ENCODE measurements at places on chromosomes 2 and 18.

DNA sequence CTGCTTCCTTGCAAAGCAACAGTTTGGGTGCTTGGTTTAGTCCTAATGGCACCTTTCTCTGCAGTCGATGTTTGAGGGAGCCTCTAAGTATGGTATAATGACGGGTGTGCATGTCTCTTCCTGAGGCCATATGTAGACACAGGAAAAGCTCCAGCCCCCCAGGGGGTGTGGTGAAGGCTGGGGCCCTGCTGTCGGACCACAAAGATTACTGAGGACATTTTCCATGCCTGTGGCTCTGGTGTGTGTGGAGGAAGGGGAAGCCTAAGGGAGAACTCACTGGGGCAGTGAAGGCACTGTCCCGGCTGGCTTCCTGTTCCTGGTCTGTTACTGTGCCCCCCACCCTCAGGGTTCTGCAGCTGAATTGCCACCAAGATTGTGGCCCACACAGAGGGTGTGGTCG is 187.1 kb downstream of the FHOD3 start:
- no peak for DNase-seq

DNA sequence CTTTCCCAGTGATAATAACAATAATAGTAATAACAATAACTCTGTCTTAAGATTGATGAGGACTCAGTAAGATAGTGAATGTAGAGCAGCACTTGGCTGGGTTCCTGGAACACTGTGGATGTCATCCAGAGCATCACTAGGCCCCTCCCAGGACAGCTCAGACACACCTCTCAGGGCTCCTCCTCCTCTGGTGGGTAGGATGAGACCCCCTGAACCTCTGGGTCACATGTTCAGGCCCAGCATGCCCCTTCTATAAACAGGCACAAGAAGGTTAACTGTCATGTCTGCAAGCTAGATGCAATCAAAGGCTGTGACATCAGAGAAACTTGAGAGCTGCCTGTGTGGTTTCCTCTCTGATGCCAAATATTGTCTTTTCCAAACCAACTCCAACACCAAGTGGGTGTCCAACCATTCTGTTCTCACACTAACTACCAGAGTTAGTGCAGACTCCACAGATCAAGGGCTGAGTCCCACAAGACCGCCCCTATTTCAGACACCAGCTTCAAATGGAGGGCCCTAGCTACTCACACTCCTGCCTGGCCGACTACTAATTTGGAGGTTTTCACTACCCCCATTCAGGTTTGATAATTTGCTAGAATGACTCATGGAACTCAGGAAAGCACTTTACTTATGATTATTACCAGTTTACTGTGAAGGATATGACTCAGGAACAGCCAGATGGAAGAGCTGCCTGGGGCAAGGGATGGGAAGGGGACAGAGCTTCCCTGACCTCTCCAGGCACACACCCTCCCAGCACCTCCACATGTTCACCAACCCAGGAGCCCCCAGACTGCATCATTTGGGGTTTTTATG is 46.4 kb upstream of the BZW1 start:
- no peak for DNase-seq

DNA sequence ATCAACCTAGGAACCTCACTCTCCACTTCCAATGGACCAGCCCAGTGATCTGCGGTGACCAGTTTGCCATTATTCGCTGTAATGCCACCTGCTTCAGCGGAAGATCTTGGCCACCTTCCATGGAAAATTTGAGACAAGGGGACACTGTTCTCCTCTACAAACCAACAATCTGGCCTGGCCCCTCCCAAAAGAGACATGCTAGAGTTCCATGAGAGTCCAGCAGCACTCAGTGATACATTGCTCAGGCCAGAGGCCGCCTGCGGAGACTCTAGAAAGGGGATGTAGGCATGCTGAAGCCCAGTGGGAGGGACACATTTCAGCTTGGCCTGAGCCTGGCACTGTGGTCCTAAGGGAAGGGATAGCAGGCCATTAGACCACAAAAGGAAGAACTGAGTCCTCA is 58.3 kb downstream of the COL6A3 start:
- DNase-seq: no peak

DNA sequence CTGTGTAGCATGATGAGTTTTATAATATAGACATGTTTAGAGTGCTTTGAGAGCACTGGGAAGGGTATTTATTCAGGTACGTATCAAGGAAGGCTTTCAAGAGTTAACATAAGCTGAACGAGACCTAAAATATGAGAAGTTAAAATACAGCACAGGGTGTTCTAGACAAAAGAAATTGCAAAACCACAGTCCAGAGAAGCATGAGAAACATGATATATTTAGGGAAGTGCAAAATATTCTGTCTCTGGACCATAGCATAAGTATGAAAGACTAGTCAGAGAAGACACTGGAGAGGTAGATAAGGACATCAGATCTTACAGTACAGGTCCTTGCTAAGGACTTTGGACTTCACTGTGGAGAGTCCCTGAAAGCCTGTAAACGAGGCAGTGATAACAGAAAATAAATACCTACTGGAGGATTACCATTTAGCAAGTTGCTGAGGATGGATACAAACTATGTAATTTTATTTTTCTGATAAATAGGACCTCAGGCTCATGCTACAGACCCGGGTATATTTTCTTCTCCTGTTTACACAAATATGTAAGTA is 43.7 kb downstream of the FSIP2 start:
- no peak for DNase-seq

DNA sequence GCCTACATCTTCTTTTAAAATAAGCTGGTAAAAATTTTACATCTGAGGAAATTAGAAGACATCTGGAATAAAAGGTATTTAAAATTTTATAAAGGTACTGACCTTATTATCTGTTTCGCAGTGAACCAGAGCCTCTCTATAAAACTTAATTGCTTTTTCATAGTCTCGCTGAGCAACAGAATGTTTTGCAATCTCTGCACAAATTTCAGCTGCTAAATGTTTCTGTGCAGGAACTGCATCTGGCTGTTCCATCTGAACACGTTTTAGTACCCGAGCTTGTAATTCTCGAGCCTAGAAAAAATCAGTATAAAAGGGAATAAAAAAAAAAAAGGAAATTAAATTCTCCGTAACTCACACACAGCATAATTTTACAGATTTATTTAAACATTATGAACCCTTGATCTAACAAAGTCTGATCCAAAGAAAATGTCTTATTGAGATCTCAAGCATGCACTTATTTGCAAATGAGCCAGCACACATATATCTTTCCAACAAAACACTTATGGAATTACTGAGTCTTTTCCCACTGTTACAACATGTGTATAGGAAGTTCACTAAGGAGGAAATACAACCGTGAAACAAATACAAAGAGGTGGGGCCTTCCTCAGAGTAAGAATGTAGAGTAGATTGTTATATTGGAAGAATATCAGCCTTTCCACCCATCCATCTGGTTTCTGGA is 51.8 kb downstream of the TTC21B start:
- DNase-seq: no peak

GRCh38 chr2:193690572-193690971 is 1495.8 kb upstream of the TMEFF2 start:
- no peak for DNase-seq

DNA sequence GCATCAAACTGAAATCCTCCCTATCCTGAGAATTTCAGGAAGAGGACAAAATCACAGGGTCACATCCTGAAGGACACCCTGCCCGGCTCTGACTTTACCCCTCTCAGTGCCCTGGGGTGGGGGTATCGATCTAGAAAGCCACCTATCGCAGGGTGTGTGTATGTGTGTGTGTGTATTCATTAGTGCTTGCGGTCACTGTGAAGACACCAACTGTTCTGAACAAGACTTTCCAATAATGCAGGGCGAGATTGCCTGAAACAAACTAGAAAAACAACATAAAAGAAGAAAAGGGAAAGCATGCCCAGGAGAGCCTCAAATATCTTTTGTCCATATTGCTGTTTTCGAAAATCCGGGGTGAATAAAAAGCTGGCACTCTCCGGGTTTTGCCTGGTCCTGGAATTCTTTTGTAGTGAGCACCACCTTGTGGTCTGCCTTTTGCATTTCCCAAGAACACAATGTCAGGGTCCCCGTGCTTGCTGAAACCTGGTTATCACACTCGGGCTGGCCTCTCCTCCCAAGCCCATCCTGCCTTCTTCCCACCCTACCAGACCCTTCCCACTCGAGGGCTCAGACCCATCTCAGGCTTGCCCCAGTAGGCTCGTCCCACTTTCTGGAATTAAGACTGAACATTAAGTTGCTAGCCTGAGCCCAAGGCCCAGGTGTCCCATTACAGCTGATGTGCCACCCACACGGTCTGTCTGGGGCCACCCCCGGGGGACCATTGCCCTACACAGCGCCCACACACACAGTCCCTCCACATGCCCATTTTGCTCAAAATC is 25.0 kb upstream of the COPS8 start:
- DNase-seq: peak; percentile 31

- no peak for DNase-seq
Observed at GRCh38 chr2:15749460-15750432, 158.1 kb downstream of the DDX1 start.

- no peak for DNase-seq
Observed at GRCh38 chr18:69723434-69723833, 224.2 kb downstream of the CD226 start.

DNA sequence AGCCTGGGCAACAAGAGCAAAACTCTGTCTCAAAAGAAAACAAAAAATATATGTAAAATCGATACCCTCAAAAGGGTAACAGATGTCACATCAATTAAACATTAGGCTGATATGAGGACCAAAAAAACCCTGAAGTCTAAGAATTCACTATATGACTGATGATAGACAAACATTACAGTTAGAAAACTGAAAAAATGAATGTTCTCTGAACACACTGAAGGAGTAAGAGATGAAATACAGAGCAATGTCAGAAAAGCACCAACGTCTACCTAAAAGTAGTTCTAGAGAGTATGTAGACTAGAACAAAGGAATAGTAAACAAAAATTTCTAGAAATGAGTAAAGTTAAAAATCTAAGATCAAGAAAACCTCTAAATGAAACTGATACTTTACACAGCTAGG is 81.9 kb downstream of the SLC66A3 start:
- no peak for DNase-seq

DNA sequence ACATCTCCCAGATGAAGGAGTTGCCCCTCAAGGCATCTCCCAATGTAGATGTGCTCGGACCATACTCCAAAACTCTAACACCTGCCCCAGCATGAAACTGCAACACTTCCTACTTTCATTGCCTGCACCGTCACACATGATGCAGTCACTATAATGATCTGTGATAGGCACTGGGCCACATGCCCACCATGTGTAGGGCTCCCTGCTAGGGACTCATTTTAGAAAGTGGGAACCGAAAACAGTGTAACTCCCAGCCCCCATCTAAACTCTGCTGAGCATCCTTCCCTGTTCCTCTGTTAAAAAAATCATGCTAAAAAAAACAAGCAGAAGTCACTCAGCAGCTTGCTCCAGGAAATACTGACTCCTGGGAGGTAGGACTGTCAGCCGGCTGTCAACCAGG is 496.1 kb upstream of the RAB6C start:
- DNase-seq: no peak

DNA sequence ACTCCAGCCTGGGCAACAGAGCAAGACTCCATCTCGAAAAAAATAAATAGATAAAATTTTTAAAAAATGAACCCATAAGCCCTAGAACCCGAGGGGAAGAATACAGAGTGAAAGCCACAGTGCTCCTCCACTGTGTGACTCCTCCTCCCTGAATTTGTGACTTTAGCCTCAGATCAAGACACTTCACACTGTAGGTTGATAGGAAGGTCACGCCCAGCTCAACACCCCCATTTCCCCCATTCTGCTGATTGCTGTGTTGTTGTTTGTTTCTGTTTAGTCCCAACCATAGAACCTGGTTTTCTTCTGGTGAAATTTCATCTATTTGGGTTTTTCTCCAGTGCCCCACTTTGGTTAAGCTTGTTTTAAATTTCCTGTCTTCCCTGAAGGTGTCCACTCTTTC is 102.2 kb downstream of the VIT start:
- no peak for DNase-seq

GRCh38 chr2:218259099-218259961 is 1.5 kb upstream of the GPBAR1 start:
- DNase-seq: no peak

GRCh38 chr18:27313678-27314077 is 128.6 kb upstream of the CHST9 start:
- no peak for DNase-seq

- DNase-seq: no peak
Observed at GRCh38 chr2:172745636-172746035, 10.0 kb downstream of the RAPGEF4 start.

- DNase-seq: no peak
Observed at GRCh38 chr18:10523544-10523943, 2.3 kb upstream of the NAPG start.

DNA sequence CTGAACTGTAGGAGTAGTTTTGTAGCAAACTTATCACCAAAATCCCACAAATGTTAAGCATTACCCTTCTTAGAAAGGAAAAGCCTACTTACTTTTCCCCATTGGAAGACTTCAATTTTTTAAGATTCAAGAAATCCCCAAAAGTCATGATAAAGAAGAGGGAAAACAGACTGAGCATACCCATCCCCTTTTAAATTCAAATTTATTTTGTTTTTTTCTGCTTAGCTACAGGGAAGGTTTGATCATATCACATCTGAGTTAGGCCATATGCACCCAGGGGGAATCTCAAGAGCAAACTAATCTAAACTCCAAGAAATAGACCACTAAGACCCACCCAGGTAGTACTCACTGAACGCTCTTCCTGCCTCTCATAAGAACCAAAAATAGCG is 174.6 kb downstream of the TGIF1 start:
- DNase-seq: no peak

DNA sequence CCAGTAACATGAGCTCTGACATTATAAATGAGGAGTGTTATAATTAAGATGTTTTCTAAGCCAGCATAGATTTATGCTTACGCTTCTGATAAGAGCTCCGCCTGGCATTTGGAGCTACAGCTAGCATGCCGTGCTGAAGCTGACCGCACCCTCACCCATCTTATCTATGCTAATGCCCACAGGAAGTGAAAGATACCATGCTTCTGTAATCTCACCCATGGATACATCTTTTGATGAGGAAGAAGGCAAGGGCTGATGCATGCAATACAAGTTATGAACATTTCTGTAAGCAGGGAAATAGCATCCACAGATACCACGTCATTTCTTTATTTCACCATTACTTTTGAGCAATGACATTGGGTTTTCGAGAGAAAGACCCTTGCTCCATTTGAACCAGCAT is 82.3 kb downstream of the ARL4C start:
- DNase-seq: no peak

DNA sequence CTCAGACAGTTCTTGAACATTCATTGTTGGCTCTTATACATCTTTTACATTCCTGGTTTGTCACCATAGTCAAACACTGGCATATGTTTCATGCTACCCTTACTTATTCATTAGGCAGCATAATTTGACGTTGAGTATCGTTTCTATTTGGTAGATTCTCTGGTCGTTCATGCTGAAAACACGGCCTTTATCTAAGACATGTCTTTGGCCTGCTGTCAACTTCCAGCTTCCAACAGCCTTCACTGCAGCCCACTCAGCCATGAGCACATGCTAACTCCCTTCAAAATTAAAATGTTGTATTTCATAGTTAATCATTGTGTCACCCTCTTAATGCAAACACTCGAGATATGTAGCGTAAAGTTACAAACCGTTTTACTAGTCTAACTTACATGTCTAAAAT is 493.0 kb upstream of the NRP2 start:
- DNase-seq: no peak

DNA sequence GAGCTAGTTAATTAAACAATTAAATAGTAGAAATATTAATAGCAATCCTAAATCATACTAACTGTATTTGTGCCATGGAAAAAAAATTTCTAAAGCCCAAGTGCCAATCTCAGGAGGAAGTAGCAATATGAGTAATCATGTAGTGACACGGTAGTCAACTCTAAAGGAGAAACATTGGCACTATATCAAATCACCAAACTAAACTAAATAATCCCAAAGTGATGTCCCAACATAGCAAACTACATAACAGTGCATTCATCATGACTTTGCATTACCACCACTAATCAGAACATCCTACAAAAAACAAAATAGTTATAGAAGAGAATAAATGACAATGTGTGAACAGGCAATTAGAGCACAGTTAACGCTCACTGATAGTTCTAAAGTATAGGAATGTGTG is 195.1 kb downstream of the EXOC6B start:
- no peak for DNase-seq
